NCI-H2227 treated with DMSO at 0.1 percent for 48 hours (cell line): ENCODE measurements at places on chromosomes 5 and 9.

DNA sequence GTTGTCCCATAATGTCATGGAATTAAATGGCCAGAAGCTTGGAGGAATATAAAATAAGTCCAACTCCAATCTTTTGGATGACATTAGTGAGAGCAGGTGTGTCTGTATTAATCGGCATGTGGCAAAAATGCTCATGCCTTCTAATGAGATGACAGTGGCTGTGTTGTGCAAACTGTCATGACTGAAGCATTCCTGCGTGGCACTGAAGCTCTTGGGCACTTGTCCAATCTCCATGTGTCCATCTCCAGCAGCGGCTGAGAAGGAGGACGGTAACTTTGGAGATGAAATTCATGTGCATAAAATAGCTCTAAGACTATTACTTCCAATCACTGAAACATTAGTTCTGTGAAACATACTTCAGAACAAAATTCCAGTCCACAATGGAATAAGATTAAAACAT is 697.5 kb upstream of the GRAMD2B start:
- no peak for DNase-seq

DNA sequence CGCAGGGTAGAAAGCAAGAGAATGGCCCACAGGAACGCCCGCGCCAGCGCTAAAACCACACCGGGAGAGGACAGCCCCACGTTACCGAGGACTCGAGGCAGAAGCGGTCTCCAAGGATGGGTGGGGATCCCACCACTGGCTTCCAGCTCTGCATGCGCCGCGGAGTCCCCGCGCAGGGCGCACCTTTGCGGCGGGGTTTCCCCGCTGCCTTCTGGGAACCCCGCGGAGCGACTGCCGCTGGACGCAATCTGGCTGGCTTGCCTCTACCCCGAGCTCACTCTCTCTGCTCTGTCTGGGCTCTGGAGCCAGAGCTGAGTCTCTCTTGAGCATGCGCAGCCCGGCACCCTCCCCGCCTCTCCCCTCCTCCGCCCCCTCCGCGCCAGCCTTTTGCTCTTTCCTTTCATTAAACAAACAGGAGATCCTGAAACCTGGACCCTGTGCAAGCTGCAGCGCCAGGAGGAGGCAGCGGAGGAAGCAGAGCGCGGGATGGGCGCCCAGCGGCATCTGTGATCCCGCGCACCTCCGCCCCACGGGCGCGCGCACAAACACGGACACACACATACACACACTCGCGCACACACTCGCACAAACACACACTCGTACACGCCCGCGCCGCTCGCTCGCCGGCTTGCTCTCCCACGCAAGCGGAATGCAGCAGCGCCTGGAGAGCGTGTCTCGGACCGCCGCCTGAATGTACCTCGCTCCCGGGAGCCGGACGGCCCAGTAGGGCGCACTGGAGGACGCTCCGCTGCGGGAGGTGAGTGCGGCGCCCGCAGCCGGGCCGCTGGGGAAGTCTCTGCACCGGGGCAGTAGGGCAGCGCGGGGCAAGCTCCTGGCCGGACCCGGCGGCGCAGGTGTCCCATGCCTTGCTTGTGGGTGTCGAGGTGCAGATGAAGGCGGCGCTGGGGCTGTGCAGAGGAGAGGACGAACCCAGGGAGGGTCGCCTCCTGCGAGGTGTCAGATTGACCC is at the start of gene PLPPR1:
Gene PLPPR1 (plus strand): TSS at position 382 of the 969 bp plus-strand sequence.
- peak; percentile 85 for DNase-seq

GRCh38 chr5:8993031-8993430 is 552.8 kb downstream of the SEMA5A start:
- no peak for DNase-seq

GRCh38 chr5:114634967-114635901 is 273.4 kb downstream of the KCNN2 start:
- DNase-seq, result no peak

- no peak for DNase-seq
These were observed 30.6 kb downstream of the GFRA3 start for GRCh38 chr5:138243794-138244193.

- no peak for DNase-seq
These were observed 3.6 kb downstream of the SURF6 start for GRCh38 chr9:133332381-133332730.

DNA sequence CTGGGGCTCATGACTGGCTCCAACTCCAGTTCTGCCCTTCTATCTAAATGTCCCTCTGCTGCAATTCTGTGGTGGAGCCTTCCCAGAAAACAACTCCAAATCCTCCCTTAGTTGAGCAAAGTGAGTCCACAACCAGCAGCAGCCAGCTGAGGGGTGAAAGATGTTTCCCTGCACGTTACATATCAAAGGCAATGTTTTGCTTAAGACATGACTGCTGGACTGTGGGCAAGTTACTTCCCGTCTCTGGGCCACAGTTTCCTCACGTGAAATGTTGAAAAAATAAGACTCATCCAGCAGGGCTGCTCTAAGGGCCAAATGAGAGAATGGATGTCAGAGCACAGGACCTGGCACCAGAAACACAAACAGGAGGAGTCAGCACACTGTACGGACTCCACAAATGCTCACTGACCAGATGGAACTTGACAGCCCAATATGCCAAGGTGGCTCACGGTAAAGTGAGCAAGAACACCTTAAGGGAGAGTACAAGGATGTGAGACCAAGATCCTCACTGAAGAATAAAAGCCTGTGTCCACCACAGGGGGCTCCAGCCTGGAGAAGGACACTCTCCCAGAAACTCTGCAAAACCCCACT is 138.4 kb upstream of the ABCA1 start:
- DNase-seq, result no peak

DNA sequence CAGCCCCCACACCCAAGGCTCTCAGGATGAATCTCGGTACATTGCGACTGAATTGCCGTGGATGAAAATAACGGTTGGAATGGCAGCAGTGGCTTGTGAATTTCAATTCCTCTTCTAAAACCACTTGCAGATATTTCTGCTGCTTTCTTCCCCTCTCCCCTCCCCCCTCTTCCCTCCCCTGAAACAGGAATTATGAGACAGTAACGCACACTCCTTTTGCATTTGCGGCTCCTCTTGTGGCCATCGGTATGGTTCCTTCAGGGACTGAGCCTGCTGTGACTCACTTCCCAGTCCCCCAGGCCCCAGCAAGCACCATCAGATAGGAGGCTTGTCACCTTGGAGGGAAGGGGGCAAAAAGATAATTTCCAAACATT is 9.7 kb downstream of the DCANP1 start:
- no peak for DNase-seq

DNA sequence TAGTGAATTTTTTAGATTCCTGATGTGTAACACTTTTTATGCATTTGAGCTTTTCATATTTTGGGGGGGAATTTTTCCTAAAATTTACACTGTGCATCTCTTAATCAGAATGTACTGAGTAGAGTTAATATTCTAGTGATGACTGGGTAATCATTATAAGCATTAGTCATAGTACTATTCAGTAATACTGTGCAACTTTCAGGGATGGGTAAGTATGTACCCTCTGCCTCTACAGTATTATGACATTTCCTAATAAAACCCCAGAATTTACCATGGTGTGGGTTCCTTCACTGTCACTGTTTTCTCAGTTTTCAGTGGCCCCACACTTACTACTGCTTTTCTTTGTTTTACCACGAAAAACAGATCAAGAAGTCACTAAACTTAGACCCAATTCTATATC is 2.8 kb upstream of the CMYA5 start:
- DNase-seq, result no peak

- DNase-seq, result no peak
These were observed 40.2 kb downstream of the RCL1 start for GRCh38 chr9:4832786-4833579.

DNA sequence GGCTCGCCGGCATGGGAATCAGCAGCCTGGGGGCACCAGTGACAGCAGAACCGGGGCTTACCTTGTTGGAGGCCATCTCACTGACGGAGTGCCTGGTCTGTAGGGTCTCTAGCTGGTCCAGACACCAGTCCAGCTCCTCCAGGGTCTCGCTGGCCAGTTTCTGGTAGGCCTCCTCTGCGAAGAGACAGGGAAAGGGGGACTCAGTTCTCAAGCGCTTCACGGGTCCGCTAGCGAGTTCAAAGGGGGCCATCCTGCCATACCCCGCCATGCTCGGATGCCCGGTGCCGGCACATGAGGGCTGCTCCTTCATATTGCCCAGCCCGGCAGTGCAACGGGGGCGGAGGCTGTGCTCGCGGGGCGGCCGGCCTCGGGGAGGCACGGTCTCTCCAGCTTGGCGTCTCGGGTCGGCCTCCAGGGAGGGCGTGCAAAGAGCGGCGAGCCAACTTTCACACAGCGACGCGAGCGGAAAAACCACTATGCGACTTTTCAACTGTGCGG is 456.0 kb downstream of the RAB3C start:
- DNase-seq, result no peak

DNA sequence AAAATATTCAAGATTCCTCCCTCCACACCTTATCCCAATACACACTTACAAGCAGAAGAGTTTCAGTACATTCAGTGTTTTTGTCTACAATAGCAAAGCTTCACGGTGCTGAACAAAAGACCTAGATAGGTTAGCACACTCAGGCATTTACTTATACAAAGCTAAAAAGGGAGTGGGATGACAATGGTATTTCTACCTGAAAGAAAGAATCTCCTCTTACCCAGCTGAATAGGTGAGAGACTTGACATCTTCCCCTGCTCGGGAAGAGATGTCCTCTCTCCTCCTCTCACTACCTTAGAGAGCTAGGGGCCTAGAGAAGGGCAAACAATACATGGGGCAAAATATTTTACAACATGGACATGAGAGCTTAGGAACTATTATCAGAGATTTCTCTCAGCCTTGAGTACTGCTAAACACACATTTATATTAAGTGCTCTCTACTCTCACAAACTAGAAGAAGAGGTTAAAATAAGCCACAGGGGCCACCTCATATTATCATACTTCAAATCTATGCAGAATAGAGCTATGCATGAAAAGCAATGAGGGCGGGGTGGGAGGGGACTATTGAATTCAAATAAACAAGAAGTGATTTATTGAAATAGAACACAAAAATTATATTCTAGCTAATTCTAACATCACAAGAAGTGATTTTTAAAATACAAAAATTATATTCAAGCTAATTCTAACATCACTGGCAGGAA is 38.6 kb upstream of the RNF38 start:
- DNase-seq, result no peak

DNA sequence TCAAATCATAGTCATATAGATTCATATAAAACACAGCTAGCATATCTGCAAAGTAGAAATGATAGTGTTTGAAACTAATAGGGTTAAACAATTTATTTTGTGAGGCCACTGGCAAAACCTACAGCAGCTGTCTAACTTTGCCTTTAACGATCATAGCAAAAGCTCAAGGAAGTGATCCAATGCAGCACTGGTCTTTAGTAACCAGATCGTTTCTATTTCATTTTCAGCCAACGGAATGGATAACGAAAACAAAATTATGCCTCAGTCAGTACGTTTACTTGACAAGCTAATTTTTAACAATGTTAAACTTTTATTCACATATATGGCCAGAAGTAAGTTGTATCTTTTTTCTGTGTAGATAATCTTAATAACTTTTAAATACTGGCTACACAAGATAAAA is 17.7 kb downstream of the MLLT3 start:
- DNase-seq, result no peak

GRCh38 chr9:69900406-69900805 is 79.8 kb downstream of the CFAP95 start:
- DNase-seq, result no peak

DNA sequence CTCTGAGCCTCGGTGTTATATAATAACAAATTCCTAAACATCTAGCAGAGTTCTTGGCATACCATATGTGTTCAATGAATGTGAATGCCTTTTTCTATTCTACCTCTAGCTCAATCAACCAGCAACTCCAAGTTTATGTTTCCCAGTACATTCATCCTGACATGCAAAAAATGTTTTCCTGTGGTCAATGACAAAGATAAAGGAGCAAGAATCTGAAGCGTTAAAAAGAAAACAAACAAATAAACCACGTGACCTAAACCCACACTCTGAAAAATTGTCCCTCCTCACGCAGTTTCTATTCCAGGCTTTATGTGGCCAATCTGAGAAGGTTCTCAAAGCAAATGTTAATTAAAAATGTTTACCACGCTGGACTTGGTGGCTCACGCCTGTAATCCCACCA is 18.0 kb downstream of the KLF4 start:
- no peak for DNase-seq

DNA sequence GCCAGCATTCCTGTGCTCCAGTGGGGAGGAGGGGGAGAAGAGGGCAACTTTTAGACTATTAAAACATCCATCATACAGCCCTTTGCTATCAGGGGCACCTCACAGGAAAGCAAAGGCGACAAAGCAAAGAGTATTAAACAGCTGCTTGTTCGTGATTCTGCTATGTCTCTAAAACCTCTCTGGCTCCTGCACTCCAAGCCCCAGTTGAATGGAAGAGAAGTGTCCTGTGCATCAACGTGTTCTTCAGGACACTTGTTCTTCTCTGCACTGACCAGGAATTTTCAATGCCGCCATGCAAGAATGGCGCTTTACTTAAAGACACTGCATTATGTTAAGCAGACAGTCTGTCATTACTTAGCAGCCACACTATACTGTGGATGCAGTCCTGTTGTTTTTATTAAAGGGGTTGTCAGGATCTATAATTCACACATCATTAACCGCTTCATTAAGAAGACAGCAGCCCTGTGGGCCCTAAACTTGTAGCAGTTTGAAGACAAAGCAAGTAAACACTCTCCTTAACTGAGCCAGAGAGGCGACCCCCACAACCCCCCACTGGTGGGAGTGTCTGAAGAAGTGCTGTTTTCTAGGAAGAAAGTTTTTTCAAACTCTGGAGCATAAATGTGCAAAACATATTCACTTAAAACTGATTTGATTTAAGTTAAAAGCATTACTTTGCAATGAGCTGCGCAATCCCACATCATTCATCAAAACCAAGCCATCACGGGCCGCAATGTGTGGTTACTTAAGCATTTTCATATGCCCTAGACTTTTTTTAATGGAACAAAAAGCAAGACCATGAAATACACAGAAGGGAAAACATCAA is 164.5 kb downstream of the ZNF608 start:
- no peak for DNase-seq

- no peak for DNase-seq
These were observed 11.0 kb upstream of the GPSM1 start for GRCh38 chr9:136316271-136316751.

- peak; percentile 65 for DNase-seq
These were observed 44.4 kb downstream of the PRKACG start for GRCh38 chr9:68969538-68969937.

DNA sequence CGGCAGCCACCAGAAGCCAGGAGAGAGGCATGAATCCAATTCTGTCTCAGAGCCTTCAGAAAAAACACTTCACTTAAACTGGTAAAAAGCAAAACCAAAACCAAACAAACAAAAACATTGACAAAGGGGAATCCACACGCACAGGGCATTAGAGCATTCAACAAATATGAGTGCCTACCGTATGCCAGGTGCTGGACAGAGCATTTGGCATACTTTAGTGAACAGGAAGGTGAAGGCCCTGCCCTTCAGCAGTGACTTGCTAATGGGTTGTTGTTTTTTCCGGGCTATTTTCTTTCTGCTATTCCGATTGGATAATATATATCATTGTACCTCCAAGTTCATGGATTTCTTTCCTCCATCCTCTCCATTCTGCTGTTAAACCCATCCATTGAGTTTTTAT is 71.7 kb upstream of the RUFY1 start:
- DNase-seq, result no peak
